MCF 10A (cell line): ENCODE measurements at places on chromosomes 16 and 17. TPM values are rescaled to one million over a fixed set of nuclear protein-coding genes. Genes with fewer than 3 reads are reported as not detected.

EXOC3L1 gene
- not detected in 2 replicates for total RNA-seq

TBC1D26 gene
- not detected in 2 replicates for total RNA-seq

ZP2 gene
- not detected in 2 replicates for total RNA-seq

- DNase-seq, result peak; percentile 89
Observed at GRCh38 chr16:57810197-57811031, 8.1 kb upstream of the KIFC3 start.

DNA sequence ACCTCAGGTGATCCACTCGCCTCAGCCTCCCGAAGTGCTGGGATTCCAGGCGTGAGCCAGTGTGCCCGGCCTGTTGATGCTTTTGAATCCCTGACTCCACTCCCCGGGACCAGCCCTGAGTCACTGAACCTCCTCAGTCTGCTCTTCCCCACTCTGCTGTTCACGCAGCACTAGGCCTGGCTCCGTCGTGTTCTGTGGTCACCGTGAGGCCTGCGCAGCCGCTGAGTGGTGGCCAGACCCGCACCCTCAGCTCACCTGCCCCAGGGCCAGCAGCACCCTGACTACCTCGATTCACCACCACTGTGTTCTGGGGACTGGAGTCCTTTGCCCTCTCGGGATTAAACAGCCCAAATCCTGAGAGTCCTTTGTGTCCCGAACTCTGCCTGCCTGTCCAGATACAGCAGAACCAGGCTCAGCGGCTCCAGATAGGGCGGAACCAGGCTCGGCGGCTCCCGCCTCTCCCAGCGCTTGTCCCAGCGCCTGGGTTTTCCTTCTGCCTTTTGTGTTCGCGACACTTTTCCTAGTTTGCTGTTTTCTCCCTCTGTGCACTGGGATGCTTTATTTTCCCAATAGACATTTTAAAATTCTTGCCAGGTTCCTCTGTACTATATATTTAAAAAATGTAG is 58.6 kb upstream of the ENDOV start:
- DNase-seq, result no peak

DNA sequence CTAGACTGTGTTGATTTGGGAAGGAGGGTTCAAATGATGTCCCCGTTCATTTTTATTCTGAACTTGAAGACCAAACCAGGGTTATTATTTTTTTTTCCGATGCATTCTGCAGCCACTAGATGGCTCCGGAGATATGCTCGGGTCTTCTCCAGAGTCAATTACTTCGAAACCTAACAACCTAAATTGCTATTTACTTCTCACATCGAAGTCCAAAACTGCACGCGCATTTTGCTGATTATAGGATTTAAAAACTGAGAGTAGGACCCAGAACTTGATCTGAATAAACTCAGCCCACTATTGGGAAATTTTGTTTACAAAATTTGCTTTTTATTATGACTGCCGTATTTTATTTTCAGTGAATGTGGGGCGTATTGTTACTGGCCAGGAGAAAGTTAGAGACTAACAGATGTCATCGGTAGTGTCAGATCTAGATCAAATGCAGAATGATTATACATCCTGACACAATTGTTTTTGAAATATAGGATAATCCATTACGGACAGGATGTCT is 263.8 kb downstream of the HS3ST3A1 start:
- DNase-seq, result peak; percentile 77

GRCh38 chr17:38598536-38598935 is 7.2 kb downstream of the SRCIN1 start:
- DNase-seq, result peak; percentile 86

DNA sequence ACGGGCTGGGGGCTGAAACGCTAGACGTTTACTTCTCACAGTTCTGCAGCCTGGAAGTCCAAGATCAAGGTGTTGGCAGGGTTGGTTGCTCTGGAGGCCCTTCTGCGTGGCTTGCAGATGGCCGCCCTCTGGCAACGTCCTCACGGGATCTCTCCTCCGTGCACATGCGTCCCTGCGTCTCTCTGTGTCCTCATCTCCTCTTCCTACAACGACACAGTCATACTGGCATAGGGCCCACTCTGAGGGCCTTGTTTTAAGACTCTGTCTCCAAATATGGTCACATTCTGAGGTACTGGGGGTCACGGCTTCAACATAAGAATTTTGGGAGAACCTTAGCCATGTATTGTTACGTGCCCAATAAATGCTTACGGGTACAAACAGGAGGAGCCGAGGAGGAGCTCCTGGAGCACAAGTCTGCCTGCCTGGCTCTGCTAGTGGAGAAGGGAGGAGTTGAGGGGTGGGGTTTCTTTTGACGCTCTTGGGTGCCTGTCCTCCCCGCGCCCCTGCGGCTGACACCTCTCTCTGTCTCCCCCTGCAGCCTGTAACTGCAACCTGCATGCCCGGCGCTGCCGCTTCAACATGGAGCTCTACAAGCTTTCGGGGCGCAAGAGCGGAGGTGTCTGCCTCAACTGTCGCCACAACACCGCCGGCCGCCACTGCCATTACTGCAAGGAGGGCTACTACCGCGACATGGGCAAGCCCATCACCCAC is 141.1 kb downstream of the NTN1 start:
- DNase-seq, result no peak

DNA sequence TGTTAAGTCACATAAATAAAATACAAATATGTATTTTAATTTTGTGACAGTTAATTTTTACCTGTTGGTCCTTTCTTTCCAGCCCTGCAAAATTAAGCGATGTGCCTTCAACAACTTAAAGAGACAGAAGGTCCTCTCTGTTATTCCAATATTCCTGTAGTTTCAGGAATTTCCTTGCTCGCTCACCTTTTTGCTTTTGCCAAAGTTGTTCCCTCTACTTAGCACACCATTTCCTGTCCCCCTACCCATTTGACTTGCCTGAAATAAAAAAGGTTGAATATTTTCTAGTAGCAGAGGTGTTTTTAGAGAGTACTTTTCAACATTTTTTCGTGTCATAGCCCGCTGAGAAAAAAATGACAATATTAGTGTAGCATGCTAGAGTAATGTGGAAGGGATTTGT is 556 bp upstream of the MYH2 start:
- DNase-seq, result no peak

DNA sequence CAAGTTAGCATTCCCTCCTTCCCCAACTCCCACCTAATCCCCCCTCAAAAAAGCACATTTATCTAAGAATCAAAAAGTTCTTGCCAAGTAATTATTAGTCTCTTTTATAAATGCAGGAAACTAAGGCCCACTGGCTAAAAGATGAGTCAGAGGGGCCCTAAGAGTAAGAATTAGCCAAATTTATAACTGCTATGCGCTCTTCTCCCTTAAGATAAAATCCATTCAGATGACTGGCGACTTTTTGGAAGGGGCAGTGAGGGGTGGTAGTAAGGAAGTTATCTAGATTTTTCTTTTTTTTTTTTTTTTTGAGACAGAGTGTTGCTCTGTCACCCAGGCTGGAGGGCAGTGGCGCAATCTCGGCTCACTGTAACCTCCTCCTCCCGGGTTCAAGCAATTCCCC is 17.1 kb downstream of the ZNF652 start:
- no peak for DNase-seq

DNA sequence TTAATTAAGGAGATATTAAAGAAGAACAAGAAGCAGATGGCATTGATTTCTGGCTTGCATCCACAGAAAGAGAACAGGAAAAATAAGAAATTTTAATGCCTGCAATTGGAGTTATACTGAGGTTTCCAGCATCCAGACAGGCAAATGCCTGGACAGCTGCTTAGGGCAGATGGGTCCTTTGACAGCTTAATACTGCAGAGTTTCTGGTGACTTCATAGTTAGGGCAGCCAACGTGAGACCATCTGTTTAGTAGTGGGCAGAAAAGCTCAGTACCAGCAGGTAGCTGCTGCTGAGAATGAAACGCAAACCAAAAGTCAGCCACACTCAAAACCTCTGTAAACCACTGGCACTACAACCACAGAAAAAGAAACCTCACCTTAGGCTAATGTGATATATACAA is 109.8 kb downstream of the CDK5R1 start:
- DNase-seq, result no peak

- DNase-seq, result no peak
Observed at GRCh38 chr17:6233856-6234255, 163.7 kb downstream of the WSCD1 start.

DNA sequence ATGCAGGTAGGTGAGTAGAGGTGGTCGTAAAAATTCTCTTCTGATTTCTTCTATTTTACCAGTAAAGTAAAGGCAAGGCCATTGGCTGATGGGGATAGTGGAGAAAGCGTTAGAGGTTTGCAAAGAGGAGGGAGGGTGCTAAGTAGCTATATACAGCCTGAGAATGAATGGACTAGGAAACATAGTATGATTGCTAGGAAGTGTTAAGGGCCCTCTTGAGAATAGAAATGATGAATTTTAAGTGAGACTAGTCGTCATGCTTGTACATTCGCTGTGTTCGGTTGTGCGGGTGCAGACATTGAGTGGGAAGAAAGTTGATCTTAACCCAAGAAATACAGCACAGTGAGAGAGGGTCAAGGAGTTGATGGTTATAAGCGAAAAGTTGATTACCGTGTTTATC is 7.2 kb upstream of the HS3ST2 start:
- DNase-seq, result no peak

DNA sequence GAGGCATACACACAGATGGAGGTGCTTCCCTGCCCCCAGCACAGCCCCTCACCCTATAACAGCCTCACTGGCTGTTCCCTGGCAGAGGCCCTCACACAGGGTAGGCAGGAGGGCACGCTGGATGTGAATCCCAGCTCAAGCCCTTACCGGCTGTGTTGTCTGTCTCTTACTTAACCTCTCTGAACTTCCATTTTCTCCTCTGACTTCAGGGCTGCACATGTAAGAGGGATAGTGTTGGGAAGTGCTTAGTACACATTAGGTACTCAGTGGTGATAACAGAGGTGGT is 24.6 kb upstream of the EIF1 start:
- no peak for DNase-seq
